ENCODE measurements at places on chromosomes 12 and 14. TPM values are rescaled to one million over a fixed set of nuclear protein-coding genes. Genes with fewer than 3 reads are reported as not detected.

SMIM41 gene
- not detected for total RNA-seq

EML5 gene
- 0.81 TPM for total RNA-seq

RIPK3 gene
- not detected for total RNA-seq

GUCY2C gene
- total RNA-seq = 1.3 TPM

B4GALNT3 gene
- total RNA-seq = 23.3 TPM

PMEL gene
- 71.0 TPM for total RNA-seq

CPNE6 gene
- total RNA-seq = not detected

NID2 gene
- total RNA-seq = 6.6 TPM

FSCB gene
- total RNA-seq = not detected
